Fibroblast of gingiva (primary cell): ENCODE measurements at places on chromosomes 7 and 10.
A peak's percentile ranks its signal among the peaks of the same experiment; 100 is the strongest.

DNA sequence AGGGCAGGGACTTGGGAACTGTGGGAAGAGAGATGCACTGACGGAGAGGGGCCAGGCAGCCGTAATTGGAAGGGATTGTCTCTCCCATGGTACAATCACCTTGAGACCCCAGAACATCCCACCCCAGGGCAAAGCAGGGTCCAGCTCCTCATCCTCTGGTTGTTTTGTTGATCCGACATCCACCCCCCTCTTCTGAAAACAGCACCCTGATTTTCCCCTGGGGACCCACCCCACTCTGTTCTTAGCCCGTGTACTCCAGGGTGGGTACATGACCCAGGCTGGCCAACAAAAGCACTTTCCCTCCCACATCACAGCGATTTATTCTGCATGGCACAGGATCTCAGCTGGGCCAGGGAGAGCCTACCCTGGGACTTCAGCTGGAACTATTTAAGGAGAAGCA is 14.1 kb downstream of the PDZD7 start:
- DNase-seq: no peak

GRCh38 chr7:92461027-92462003 is 14.0 kb downstream of the GATAD1 start:
- DNase-seq: peak; percentile 26

DNA sequence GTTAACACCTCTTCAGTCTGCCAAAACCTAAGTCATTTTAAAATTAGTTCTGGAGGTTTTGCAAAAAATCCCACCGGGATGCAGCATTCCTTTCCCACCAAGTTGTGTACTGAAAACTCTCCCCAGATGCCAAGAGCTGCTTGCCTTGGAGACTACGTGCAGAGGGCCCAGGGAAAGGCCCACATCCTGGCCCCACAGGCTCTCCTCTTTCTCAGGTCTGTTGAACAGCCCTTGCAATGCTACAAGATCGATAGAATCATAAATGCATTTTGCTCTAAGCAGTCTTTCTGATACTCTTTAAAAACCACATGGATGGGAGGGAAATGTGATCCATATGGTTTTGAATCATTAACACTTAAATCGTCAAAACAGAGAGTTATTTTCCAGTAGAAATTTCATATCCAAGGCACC is 126.7 kb upstream of the ZMIZ1 start:
- DNase-seq: no peak

- no peak for DNase-seq
Observed at GRCh38 chr10:111079241-111079760, 2.5 kb downstream of the ADRA2A start.

GRCh38 chr10:17430647-17431355 is 23.6 kb downstream of the ST8SIA6 start:
- DNase-seq: peak; percentile 72

- DNase-seq: no peak
Observed at GRCh38 chr7:159057647-159058046, 87.0 kb downstream of the VIPR2 start.

DNA sequence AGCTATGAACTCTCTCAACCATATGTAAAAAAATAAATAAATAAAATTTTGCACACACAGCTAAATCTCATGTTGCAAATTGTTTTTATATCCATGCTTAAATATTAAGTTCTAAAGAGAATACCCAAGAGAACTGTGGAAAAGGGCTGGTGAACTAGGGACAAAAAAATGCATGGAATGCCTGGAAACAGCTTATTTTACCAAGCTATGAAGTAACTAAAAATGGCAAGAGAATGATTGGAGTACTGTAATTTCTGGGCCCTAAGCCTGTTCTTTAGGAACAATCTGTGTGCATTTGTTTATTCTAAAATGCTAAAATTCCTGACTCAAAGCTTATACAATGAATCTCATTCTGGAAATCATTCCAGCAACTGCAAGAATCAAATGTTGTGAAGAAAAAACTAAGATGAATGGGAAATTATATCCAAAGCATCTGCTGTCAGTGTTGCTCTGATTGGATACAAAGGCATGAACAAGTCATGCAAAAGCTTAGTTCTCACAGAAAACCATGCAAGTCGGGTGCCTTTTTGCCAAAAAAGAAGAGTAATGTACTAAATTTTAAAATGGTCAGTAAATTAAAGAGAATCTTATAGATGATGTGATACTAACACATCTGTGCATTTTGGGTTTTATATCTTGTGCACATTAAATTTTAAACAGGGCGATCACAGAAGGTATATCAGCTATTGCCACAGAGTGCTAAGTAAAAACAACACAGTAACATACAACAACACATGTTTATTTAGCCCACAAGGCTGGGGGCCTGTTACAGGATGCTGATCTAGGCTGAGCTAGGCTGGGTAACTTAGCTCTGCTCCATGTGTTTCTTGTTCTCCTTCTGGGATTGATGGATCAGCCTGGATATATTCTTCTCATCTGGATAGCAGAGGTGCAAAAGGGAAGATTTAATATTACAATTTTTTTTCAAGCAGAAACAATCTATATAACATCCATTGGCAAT is 453.5 kb upstream of the SEMA3A start:
- peak; percentile 94 for DNase-seq

GRCh38 chr10:63115732-63116383 is 17.3 kb upstream of the NRBF2 start:
- peak; percentile 96 for DNase-seq

- DNase-seq: no peak
Observed at GRCh38 chr10:128963211-128964099, 503.6 kb upstream of the MGMT start.

DNA sequence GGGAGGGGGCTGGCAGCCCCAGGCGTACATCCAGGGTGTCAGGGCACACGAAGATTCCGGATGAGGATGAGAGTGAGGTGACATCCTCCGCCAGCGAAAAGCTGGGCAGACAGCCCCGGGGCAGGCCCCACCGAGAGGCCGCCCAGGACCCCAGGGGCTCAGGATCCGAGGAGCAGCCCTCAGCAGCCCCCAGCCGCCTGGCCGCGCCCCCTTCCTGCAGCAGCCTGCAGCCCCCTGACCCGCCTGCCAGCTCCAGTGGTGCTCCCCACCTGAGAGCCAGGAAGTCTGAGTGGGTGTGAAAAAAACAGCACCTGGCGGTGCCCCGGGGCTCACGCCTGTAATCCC is 3.2 kb downstream of the GJD4 start:
- no peak for DNase-seq

GRCh38 chr10:3806603-3807002 is 21.6 kb upstream of the KLF6 start:
- DNase-seq: peak; percentile 54

- no peak for DNase-seq
Observed at GRCh38 chr10:97144297-97144696, 41.5 kb downstream of the SLIT1 start.

GRCh38 chr7:142158736-142159496 is 47.4 kb downstream of the MGAM2 start:
- no peak for DNase-seq

DNA sequence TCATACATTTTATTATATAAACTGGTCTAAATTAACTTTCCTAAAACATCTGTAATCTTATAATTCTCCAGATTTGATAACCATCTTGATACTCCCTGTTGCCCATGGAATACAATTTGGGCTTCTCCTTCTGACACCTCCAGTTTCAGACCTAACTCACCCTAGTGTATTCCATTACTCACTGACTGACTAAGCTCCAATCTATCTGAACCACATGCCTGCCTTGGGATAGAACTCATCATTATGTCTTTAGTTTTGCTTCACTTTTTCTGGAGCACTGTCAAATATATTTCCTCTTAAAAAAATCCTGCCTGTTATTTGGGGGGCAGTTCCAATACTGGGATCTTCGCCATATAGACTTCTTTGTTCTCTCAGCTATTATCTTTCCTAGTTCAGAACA is 4.9 kb upstream of the FOXP2 start:
- no peak for DNase-seq
